ENCODE measurements at places on chromosomes 4 and X.

DNA sequence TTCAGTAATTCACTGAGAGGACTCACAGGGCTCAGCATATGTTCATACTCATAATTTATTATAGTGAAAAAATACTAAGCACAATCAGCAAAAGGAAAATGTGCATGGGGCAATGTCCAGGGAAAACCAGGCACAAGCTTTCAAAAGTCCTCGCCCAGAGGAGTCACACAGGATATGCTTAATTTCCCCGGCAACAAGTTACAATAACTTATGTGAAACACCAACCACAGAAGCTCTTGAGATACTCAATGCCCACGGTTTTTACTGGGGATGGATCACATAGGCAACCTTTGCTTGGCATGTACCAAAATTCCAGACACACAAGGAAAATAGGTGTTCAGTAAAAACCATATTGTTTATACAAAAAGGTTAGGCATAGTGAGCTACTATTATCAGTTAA is 38.5 kb upstream of the STPG2 start:
- peak; percentile 21 for DNase-seq

DNA sequence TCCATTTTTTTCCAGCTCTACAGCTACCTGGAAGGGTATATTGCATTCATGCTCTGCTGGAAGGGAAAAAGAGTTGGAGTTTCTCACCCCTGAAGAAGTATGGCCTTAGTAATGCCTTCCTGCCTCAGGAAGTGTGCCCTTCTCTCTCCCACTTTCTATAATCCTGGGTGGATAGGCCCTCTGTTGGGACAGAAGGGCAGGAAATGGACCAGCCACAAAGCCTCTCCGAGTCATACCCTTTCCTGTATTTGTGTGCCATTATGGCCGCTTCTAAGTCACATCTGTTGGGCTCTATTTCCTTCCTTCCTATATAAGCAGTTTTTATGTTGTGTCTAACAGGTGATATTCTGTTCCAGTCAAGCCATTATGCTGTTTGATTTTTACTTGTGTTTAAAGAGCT is 74.8 kb upstream of the SMARCA5 start:
- DNase-seq = no peak

DNA sequence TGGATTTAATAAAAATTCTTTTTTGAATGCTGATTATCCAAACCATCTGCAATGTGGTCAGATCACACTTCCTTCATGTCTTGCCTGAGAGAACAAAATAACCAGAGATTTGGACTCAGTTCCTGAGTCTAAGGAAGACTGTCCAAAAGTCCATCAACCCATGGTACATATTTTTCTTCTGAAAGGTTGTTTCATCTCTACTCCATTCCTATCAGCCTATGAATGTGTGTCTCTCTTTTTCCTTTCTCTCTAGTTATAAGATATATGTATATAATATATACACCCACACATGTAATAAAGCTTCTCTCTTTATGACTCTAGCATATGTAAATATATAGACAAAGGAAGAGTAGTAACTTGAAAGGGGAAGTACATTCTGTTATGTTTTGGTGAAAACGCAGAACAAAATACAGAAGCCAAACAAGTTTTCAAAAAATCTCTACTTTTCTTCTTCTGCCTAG is 226.9 kb downstream of the ARHGAP24 start:
- DNase-seq = peak; percentile 86

- DNase-seq = no peak
Measured at GRCh38 chr4:155377276-155377675, 511 bp upstream of the MAP9 start.

- DNase-seq = peak; percentile 2
Measured at GRCh38 chr4:14877246-14878225, 124.7 kb upstream of the CPEB2 start.

GRCh38 chrX:78119521-78120227 is 15.6 kb downstream of the PGK1 start:
- DNase-seq = no peak

DNA sequence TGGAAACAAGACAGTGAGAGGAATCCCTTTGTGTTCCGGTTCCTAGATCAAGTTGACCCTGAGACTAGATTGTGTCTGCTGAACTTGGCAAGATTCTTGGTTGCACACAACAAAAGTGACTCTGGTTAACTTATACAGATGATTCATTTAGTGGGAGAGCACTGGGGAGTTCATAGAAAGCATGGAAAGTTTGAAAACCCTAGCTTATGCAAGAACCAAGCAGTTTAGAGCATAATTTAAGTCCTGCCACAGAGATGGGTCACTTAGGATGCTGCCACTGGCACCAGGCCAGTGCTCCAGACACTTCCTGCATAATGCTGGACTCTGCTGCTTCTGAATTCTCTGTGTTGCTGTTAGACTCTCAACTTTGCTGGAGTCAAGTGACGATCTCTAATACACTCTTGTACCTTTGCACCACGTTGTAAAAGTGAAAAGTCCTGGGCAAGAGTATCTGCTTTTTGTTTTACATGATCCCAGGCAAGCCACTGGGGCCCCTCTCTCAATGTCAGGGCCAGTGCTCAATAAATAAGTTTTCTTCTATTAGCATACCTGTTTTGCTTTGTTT is 12.7 kb upstream of the DCUN1D4 start:
- DNase-seq = no peak

DNA sequence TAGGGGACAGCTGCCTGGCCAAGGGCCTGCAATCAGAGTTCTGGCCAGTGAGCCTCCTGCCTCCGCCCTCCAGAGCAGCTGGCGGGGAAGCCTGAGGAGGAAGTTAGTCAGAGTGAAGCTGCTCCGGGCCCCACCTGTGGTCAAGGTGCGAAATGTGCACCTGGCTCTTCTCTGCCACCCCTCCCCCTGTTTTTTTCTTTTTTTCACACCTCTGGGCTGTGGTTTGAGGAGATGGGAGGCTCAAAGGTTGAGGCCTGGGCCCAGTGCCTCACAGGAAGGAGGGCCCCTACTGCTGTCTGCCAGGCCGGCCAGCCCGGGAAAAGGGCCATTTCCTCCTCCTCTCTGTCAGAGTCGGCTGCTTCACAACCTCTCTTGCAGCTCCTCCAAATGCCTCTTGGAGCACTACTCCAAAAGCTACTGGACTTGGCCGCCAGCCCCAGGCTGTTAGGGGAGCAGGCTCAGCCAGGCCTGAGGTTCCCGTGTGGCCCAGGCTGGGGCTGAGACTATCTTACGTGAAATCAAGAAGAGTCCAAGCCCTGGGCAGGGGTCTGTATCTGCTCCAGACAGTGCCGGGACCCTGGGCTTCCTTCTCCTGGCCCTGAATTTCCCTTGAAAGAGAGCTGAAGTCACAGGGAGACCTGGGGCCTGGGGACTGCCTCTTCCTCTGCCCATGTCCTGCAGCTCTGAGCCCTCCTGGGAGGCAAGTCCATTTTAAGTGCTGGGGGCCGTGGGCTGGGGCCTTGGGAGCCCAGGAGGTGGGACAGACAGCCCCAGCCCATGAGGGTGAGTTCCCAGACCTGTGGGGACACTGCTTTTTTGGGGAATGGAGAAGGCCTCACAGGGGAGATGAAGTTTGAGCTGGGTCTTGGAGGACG is 4.5 kb upstream of the CXCR3 start:
- DNase-seq = peak; percentile 31

Measured in NAMALWA (cell line).